ENCODE measurements at places on chromosomes 12 and 14.

DNA sequence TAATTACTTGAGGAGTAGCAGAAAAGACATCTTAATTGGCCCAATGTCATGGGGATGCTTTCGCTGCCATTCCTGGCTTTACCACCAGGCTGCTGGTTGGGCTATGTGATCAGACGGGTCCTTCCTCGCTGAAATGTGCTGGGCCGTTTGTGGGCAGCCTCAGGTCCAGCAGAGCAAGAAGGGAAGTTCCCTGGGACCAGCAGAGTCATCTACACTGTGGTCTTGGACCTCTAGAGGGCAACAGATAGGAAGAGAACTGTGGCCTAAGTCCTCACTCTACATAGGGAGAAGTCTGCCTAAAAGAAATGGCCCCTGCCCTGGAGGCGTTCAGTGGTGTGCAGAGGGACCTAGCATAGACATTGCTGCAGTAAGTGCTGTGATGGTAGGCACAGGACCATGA is 10.9 kb downstream of the EVL start:
- no peak for DNase-seq

- DNase-seq = no peak
Observed at GRCh38 chr12:5247144-5247543, 184.8 kb upstream of the NTF3 start.

DNA sequence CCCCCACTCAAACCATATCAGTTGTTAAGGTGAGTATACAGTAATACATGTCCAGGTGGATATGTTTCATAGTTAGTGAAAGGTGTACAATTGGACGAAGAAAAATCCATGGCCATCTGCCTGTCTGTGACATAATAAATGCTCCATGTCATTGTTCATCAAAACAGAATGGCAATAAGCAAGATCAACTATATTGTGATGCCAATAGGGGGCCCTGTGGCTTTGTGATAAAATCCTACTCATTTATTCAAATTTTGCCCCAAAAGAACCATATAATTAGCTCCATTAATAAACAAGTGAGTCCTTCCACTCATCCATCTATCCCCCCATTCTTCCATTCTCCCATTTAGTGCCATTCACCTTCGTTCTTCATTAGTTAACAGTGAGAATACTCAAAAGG is 102.0 kb downstream of the MGST1 start:
- DNase-seq = no peak

DNA sequence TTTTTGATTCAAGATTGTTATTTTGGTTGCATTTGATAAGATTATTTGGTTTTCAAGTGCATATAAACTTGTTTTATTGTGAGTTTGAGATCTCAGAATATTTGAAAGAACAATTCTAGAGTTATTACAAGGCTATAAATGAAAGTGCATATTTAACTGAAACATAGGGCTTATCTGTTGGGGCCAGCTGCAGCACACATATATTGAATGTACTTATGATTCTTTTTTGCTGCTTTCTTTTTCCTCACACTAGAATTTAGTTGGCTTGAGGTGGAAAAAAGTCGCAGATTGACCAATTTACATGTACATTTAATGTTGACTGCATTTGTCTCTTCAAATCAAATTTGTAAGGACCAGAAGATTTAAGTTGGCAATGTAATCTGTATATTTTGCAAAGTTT is 88.0 kb downstream of the PCNX1 start:
- DNase-seq = no peak

- no peak for DNase-seq
Observed at GRCh38 chr12:120831648-120832267, 72.4 kb downstream of the SPPL3 start.

GRCh38 chr12:45051572-45052125 is 750 bp upstream of the DBX2 start:
- DNase-seq = no peak

GRCh38 chr14:80787876-80788275 is 153.7 kb downstream of the CEP128 start:
- DNase-seq = no peak

GRCh38 chr12:65663648-65664047 is 160.6 kb upstream of the HMGA2 start:
- DNase-seq = no peak

- no peak for DNase-seq
Observed at GRCh38 chr12:120261951-120262851, 3.3 kb downstream of the PXN start.

DNA sequence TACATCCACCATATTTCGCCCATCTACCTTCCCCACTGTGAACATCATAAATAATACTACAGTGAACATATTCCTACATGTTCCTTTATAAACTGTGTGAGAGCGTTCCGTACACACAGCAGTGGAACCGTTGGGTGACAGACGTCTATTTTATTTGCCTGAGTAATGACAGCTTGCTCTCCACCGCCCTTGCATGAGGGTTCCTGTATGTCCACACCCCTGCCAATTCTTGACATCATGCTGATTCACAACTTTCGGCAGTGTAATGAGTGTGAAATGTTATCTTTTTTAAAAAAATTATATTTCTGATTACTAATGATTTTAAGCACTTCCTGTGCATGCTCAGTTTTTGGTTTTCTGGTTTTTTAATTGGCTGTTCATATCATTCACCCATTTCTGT is 4.3 kb upstream of the RAD52 start:
- no peak for DNase-seq

DNA sequence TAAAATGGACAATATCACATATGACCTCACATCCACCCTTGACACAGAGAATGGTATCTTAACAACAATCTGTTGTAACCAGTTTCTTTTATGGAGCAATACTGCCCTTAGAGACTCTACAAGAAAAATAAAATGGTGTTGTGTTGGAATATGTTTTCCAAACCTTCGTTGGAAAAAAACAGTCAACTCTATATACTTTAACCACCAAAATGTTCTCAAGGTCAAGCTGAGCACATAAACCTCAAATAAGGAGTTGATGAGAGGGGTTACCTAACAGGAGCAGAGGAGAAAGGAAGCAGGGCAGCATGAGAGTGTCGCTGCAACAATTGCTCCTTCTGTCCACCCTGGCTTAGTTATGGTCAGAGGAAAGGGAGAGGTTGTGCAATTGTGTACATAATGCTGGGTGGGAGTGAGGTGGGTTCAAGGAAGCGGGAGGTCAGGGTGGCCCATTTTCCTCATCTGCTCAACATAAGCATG is 179.2 kb upstream of the BMP4 start:
- DNase-seq = no peak

DNA sequence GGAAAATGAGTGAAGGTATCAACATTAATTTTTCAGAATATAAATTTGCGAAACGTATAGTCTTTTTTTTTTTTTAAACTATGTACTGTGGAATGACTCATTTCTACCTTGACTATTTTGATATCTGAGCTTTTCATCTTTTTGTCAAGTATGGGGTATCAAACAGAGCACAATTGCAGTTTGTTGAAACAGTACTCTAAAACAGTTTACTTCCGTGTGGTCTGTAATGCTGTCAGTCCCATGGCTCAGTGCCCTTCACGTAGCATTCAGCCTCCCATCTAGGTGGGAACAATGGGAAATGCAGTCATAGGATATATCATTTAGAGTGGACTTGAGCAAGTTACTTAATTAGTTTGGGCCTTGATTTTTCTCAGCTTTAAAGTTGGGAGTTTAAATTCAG is 139.5 kb downstream of the ERC1 start:
- DNase-seq = no peak
